ENCODE measurements at places on chromosomes 5 and 9.

GRCh38 chr9:137445275-137445807 is 4.2 kb upstream of the ENTPD8 start:
- peak overlapping the region; percentile 58 for H3K27ac ChIP-seq
- peaks cover 3% of the 10 kb centered on the region for H3K36me3 ChIP-seq
- peaks cover 13% of the 10 kb centered on the region for H3K4me1 ChIP-seq
- peak; percentile 78 for DNase-seq

DNA sequence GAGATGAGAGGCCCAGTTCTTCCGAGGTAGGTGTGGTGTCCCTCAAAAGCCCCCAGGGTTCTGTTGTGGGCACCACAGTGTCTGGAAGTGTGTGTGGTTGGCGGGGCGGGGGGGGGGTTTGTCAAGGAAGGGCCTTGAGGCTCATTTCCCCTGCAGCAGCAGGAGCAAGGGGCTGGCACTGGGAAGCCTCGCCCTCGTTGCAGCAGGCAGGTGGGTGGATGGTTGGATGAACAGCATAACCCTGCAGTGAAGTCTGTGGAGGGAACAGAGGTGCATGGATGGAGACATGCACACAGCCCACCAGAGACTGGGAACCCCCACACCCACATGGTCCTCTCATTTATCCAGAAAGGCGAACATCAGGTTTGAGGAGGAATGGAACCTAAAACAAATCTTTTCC is 2.0 kb upstream of the SPATA31E1 start:
- H3K27ac ChIP-seq = no peak overlapping the region
- H3K4me3 ChIP-seq = no peak overlapping the region
- H3K27me3 ChIP-seq = peaks cover 7% of the 10 kb centered on the region
- peaks cover 8% of the 10 kb centered on the region for H3K4me1 ChIP-seq

DNA sequence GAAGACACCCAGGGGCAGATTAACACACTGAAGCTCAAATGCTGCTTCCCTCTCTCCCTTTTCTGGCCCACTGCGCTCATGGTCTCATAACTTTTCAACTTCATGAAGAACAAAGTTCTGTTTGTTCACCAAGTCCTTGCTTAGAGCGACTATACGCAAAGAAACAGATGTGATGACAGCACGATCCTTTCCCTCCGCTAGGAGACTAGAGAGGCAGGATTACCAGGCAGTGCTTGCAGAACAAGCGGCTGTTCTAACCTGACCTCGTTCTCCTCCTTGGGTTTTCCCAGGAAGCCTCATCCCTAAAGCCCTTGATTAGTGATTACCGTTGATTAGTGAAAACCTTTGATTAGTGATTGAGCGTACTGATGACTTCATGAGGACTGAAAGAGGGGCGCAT is 649.9 kb downstream of the IRX1 start:
- no peaks in the 10 kb centered on the region for H3K36me3 ChIP-seq
- H3K4me3 ChIP-seq = no peak overlapping the region
- no peak for DNase-seq
- H3K27ac ChIP-seq = no peak overlapping the region

GRCh38 chr9:129889941-129890717 is 54.9 kb downstream of the USP20 start:
- peak overlapping the region; percentile 100 for H3K27ac ChIP-seq
- H3K4me3 ChIP-seq = peak overlapping the region; percentile 71
- DNase-seq = peak; percentile 77
- H3K36me3 ChIP-seq = peaks cover 36% of the 10 kb centered on the region

DNA sequence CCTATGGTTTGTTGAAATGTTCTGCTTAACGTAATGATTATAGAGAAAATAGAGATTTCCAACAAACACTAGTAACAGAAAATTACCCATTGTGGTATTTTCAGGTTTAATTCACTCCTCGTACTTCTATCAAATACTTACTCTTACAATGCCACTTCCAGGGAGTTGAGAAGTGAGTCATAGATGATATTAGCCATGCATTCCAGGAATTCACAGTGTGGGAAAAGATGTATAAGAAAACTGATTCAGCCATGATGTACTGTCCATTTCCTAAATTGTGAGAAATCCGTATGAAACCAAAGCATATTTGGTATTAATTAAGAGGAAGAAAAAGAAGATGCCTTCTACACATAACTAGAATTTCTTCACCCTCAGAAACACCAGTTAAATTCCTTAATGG is 1854.6 kb upstream of the WWC1 start:
- H3K4me3 ChIP-seq = no peak overlapping the region
- no peaks in the 10 kb centered on the region for H3K36me3 ChIP-seq
- no peaks in the 10 kb centered on the region for H3K4me1 ChIP-seq
- DNase-seq = no peak

DNA sequence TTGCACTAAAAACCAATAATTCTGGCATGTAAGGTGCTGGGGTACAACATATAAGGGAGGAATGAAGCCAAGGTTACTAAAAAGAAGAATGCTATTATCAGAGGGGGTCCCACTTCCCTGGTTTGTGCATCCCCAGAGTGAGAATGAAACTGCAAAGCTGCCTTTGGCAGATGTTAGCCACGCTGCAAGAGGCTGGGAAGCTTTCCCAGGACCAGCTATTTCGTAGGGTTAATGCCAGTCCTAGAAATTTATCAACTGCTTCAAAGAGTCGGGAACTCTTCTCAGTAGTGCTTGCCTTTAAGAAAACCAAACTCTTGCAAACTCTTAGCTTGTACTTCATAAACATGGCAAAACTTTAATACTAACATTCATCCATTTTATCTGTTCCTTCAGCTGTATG is 87.5 kb upstream of the NR5A1 start:
- no peaks in the 10 kb centered on the region for H3K4me1 ChIP-seq
- no peak for DNase-seq
- H3K36me3 ChIP-seq = no peaks in the 10 kb centered on the region
- no peak overlapping the region for H3K4me3 ChIP-seq
- peaks cover 7% of the 10 kb centered on the region for H3K27me3 ChIP-seq

DNA sequence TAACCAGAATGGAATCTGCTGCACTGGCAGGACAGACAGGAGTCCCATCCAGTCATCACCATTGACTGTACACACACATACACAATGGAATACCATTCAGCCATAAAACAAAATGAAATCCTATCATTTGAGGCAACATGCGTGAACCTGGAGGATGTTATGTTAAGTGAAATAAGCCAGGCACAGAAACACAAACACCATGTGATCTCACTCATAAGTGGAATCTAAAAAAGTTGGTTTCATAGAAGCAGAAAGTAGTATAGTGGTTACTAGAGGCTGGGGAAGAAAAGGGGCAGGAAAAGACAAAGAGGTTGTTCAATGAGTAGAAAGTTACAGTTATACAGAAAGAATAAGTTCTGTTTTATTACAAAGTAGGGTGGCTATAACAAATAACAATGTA is 884.0 kb upstream of the ACO1 start:
- H3K4me1 ChIP-seq = no peaks in the 10 kb centered on the region
- H3K4me3 ChIP-seq = no peak overlapping the region
- H3K27ac ChIP-seq = no peak overlapping the region
- H3K27me3 ChIP-seq = no peaks in the 10 kb centered on the region

- no peak overlapping the region for H3K27ac ChIP-seq
- H3K36me3 ChIP-seq = peaks cover 60% of the 10 kb centered on the region
- H3K4me3 ChIP-seq = no peak overlapping the region
- peaks cover 25% of the 10 kb centered on the region for H3K4me1 ChIP-seq
- no peak for DNase-seq
These were observed 25.9 kb downstream of the STOM start for GRCh38 chr9:121344184-121344583.

DNA sequence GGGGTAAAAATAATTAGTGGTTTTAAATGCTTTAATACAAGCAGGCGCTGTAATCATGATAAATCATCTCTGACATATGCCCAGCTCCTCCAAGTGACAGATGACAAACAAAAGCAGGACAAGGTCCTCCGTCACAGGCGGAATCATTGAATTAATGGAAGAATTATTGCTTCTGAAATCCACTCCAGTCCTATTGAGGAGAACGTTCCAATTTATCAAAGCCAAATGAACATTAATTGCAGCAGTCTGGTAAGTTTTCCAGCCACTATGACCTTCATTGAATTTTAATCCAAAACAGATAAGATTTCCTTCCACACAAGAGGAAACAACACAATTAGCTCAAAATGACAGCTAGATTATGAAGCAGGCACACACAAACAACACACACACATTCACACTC is 136.8 kb downstream of the ASTN2 start:
- H3K36me3 ChIP-seq = no peaks in the 10 kb centered on the region
- no peak for DNase-seq
- H3K4me3 ChIP-seq = no peak overlapping the region
- no peak overlapping the region for H3K27ac ChIP-seq
- no peaks in the 10 kb centered on the region for H3K27me3 ChIP-seq

GRCh38 chr5:37054391-37054790 is 177.8 kb downstream of the NIPBL start:
- peaks cover 21% of the 10 kb centered on the region for H3K4me1 ChIP-seq
- peaks cover 33% of the 10 kb centered on the region for H3K36me3 ChIP-seq
- no peak for DNase-seq
- H3K27ac ChIP-seq = no peak overlapping the region
- no peaks in the 10 kb centered on the region for H3K27me3 ChIP-seq

DNA sequence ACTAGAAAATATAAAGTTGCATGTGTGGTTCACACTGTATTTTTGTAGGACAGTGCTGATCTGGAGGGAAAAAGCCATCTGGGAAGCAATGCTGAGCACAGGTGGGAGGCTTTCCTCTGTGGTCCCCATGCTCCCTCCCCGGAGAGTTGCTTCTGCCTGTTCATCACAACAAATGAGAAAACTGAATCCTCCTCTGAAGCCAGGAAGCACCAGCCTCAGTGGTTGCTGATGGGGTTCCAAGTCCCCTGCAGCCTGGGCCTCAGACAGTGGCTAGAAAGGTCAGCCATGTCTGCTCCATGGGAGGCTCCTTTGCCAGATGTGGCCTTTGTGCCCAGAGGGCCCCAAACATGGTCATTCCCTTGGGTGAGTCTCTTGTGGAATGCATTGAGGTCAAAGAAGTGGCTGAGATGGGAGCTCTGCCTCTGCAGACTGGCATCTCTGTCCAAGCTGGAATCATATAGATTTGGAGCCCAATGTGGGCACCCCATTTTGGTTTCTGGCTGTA is 77.6 kb downstream of the C5orf15 start:
- H3K4me1 ChIP-seq = no peaks in the 10 kb centered on the region
- no peaks in the 10 kb centered on the region for H3K36me3 ChIP-seq
- no peak overlapping the region for H3K4me3 ChIP-seq
- H3K27ac ChIP-seq = no peak overlapping the region
- peaks cover 3% of the 10 kb centered on the region for H3K27me3 ChIP-seq

DNA sequence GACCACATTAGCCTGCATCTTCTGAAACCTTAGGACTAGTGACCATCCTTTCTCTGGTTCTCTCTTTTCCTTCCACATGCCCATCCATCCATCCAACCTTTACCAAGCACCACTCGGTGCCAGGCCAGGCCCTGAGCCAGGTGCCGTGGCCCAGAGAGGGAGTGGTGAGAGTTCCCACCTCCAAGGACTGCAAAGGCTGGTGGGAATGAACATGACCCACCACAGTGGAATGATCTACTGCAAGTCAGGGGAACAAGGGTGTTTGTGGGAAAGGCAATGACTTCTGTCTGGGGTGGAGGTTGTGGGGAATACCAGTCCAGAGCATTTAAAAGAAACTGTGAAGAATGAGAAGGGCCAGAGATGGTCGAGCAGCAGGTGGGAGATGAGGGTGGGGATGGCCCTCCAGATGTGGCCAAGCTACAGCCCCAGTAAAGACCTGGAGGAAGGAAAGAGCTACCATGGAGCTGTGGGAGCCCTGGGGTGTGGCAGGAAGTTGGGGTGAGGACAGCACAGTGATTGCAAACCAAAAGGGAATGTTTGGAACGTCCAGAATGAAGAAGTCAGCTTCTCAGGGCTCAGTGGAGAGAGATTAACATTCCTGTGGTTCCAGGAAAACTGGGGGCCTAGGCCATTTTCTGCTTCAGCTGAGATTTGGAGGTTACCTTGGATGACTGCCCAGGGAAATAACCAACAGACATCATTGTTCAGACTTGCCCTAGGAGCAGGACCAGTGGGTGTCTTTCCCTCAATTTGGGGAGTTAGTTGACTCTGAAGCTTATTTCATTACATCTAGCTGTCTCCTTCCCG is 30.7 kb upstream of the CORO2A start:
- H3K4me1 ChIP-seq = no peaks in the 10 kb centered on the region
- DNase-seq = no peak
- H3K36me3 ChIP-seq = no peaks in the 10 kb centered on the region
- H3K4me3 ChIP-seq = no peak overlapping the region
- H3K27ac ChIP-seq = no peak overlapping the region
- no peaks in the 10 kb centered on the region for H3K27me3 ChIP-seq

DNA sequence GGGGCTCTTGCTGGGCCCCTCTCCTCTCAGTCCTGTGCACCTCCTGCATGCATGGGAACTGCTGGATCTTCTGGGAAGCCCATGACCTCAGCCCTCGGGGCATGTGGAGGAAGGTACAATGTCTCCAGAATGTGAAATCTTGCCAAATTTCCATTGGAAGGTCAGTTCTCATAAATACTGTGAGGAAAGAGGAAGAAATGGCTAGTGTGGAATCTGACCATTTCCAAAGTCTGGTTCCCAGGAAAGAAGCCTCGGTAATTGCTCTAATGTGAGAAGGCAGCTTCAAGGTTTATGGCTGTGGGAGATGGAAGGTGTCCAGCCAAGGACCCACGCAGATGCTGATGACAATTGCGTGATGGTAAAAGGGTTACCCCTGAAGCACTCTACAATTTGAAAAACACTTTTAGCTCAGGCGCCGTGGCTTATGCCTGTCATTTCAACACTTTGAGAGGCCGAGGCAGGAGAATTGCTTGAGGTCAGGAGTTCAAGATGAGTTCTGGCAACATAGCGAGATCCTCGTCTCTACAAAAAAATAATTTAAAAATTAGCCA is 8.1 kb upstream of the IL17B start:
- no peak overlapping the region for H3K27ac ChIP-seq
- no peak for DNase-seq
- no peak overlapping the region for H3K4me3 ChIP-seq
- no peaks in the 10 kb centered on the region for H3K4me1 ChIP-seq
- no peaks in the 10 kb centered on the region for H3K36me3 ChIP-seq

DNA sequence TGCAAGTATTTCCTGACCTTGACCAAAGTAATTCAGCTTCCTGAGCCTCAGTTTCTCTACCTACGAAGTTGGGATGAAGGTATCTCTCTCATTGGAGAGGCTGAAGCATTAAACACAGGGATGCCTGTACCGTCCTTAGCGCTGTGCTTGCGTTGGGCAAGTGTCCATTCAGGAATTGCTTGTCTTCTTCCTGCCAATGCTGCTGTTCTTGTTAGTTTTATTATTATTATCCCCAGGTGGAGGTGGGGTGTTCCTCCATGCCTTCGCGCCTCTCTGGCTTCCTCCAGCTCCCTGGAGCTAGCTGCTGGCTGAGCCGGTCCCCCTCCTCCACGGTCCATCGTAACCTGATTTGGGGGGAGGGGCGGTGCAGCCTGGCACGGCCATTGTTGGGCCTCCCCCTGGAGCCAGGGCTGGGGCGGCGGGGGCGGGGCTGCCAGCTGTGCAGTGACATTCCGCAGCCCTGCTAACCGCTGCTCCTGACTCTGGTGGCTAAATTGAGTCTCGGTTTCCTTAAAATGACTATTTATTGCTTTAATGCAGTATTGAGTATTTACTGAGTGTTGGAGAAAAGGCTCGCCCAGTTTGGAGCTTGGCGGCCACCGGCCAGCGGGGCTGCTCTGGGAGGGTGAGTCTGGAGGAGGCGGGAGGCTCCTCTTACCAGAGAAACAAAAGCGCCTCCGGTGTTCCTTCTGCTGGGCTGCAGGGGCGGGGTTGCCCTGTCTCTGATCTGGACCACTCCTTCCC is 51.3 kb downstream of the LMX1B start:
- H3K36me3 ChIP-seq = no peaks in the 10 kb centered on the region
- DNase-seq = no peak
- no peak overlapping the region for H3K27ac ChIP-seq
- H3K27me3 ChIP-seq = peaks cover 15% of the 10 kb centered on the region
- no peaks in the 10 kb centered on the region for H3K4me1 ChIP-seq

- H3K27me3 ChIP-seq = peaks cover 2% of the 10 kb centered on the region
- H3K36me3 ChIP-seq = no peaks in the 10 kb centered on the region
- DNase-seq = no peak
- H3K27ac ChIP-seq = no peak overlapping the region
- H3K4me1 ChIP-seq = no peaks in the 10 kb centered on the region
These were observed 87.5 kb downstream of the SLIT3 start for GRCh38 chr5:169213479-169213878.

Data from activated T-helper 1 cell treated with anti-CD3 and anti-CD28 coated beads, Interleukin-12 subunit alpha, Interleukin-12 subunit beta, Interleukin-2, Interleukin-4 antibody, amounts not matched to agents 30 ng/mL and 10 ng/mL and 1 ng/mL, durations not matched to agents 14 hours and 24 hours and 36 hours (primary cell).